ENCODE measurements at places on chromosomes 4 and X.
A peak's percentile ranks its signal among the peaks of the same experiment; 100 is the strongest.

DNA sequence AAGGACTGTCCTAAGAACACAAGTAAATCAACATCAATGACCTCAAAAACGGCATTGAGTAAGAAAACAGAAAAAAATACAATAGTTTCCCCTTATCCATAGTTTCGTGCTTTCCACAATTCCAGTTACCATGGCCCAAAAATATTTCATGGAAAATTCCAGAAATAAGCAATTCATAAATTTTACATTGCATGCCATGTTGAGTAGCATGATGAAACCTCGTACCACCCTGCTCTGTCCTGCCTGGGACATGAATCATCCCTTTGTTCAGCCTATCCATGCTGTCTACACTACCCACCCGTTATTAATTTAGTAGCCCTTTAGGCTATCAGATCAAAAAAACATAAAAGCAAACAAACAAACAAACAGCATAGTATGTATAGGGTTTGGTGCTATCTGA is 51.1 kb downstream of the KLF3 start:
- peak; percentile 77 for DNase-seq

DNA sequence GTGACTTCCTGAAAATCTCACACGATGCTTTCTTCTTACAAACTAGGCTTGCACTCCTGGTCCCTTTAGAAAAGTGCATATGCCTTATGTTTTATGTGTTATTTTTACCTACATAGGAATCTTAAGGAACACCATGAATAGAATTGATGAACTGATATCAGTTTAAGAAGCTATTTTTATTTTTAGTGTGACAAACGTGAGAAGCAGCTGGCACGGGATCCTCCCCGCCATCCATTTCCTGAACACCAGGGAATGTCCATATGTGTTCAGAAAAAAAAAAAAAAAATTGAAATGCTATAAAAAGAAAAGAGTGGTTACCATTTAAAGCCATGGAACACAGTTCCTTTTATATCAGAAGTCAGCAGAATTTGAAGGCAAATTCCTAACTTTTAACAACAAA is 1096.1 kb upstream of the PRKX start:
- no peak for DNase-seq

GRCh38 chr4:16865897-16866283 is 32.6 kb downstream of the LDB2 start:
- no peak for DNase-seq

- DNase-seq: no peak
These were observed 25.6 kb downstream of the APELA start for GRCh38 chr4:164902608-164903007.

GRCh38 chrX:153863251-153863991 is 22.6 kb downstream of the L1CAM start:
- DNase-seq: no peak

- no peak for DNase-seq
These were observed 93.6 kb downstream of the DCTD start for GRCh38 chr4:182823576-182823975.

DNA sequence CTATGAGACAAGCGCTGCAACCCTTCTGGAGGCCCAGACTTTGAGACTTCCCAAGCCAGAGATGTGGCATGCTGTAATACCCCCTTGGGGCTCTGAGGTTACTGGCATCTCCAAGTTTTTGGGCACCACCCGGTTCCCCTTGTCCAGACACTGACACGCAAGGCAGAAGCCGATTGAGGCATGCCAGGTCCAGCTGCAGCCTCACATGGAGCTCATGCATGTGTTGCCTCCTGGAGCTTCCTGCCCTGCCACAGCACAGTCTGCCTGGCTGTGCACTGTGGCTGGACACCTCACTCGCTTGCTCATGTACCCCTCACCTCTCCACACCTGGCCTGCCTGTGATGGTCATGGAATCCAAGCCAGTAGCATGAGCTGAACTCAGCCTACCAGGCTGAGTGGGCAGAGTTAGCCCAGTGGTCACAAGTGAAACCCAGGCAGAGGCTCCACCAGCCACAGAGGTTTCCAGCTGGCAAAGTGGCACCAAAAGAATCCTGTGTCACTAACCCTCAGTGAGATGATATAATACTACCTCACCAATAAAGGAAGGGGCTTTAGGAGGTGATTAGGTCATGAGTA is 789.2 kb upstream of the INTU start:
- no peak for DNase-seq

DNA sequence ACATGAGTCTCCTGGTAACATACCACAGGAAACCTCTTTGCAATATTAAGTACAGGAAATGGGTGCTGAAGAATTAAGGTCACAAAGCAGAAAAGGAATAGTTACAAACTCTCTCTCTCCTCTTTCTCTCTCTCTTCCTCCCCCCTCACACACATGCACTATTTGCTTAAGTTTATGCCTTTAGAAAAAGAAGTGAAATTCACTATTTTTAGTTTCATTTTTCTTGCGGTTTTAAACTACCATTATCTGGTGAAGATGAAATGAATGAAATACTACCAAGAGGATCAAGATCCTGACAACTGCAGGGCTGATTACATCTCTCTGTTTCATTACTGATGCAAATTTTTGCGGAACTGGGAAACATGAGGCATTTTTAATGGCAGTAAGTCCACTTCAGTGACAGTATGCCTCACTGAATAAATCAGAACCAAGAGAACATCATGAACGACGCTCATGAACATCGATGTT is 64.3 kb upstream of the FTHL17 start:
- no peak for DNase-seq

GRCh38 chrX:21266949-21267348 is 107.3 kb upstream of the CNKSR2 start:
- no peak for DNase-seq

- DNase-seq: peak; percentile 21
These were observed 151.3 kb upstream of the JADE1 start for GRCh38 chr4:128658214-128658631.

DNA sequence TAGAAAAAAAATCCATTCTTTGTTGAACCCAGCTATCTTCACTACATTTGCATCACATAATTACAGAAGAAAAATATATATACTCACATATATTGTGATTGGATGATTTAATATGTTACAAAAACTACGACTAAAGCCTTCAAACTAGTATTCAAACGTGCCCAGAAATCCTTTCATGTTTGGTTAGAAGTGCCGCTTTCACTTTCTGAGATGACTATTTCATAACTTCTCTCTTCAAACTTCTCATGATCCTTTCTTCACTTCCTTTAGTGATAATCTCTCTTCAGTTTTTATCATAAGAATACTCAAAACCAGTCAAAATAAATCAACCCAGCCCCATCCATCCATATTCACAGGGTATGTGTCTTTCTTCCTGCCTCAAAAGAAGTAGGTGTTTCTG is 50.8 kb upstream of the NAF1 start:
- DNase-seq: no peak

- no peak for DNase-seq
These were observed 12.5 kb downstream of the RELL1 start for GRCh38 chr4:37673538-37674192.

DNA sequence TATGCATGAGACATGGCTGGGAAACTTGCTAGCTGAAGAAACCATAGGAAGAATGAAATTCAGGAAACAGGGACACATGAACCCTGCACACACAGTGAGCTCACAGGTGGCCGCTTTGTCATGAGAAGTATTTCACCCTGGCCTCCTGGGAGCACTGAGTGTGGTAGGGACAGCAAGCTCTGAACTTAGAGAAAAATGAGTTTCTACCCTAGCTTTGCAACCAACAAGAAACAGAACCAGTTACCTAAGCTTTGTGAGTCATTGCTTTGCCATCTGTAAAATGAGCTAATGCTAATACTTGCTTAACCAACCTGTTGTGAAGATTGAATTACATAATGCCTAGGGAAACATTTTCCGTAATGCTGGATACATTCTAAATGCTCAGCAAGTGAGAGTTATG is 206.6 kb upstream of the HS3ST1 start:
- DNase-seq: peak; percentile 18

GRCh38 chrX:96704629-96705028 is 20.0 kb downstream of the DIAPH2 start:
- DNase-seq: peak; percentile 10

- DNase-seq: no peak
These were observed 35.2 kb downstream of the TLR10 start for GRCh38 chr4:38747629-38748028.

GRCh38 chr4:62402088-62402806 is 1202.1 kb downstream of the ADGRL3 start:
- no peak for DNase-seq

DNA sequence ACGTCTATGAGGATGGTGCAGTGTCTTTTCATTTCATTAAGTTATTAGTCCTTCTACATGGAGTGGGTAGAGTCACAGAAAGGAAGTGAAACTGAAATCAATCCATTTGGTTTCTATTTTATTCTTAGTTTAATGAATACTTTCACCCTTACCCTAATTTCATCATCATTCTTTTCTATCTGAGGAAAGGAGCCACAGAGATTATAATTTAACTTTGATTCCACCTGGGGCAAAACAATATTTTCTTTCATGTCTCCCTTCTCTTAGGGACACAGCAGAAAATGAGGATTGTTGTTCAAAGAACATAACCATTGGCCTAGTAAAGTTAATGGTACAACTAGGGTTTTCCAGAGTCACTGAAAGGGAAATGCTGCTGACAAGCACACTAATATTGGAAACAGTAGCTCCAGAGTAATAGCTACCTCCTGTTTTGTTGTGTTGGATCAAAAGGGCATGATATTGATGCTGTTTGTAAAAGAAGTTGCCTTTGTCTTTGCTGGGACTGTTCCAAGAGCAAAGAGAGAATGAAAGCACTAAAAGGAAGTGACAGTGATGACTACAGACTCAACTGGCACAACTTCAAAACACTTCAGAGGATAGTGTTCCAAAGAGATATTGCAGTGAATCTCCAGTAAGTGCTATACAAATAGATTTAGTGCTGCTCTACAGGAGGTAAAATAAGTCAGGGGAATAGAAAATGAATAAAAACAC is 247.1 kb upstream of the PITX2 start:
- DNase-seq: peak; percentile 33

All from fibroblast of skin of abdomen (primary cell).